ENCODE measurements at places on chromosomes 2 and 18.

DNA sequence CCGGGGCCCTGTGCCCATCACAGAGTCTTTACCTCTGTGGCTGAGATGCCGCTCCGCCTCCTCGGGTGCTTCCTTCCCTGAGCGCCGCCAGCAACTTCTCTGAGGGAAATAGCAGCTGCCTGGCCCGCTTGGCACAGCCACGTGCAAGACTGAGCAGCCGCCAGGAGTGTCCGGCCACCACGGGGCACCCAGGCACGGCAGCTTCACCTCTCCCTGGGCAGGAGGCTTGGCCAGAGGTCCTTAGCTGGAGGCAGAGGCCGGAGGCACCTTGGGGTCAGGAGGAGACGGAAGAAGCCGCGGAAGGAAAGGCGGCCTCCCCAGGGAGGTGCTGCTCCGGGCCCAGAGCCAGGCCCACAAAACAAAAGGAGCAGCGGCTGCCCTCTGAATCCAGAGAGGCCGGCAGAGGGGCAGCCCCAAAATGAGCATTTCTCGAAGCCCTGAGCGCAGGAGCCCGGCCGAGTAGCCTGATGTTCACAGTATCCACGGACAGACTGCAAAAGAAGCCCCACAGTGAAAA, 6.0 kb upstream of the LIMS2 start:
- DNase-seq = no peak

- DNase-seq = no peak
These were observed 8.4 kb downstream of the SCLY start for GRCh38 chr2:238069021-238069709.

DNA sequence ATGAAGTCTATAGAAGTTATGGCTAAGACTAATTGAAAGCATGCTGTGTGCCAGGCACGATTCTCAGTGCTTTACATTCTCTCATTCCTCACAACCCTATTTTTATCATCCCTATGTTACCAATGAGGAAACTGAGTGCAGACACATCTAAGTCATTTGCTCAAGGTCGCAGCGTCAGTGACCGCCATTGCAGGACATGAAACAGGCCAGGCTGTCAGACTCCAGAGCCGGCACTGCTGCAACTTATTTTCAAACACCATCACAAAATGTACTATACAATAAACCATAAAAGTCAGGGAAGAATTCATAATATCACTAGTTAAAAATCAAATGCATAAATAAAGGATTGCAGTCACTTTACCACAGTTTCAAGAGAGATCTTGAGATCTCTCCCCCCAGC, 5.6 kb downstream of the STK39 start:
- DNase-seq = no peak

GRCh38 chr2:173075781-173076580, at the start of gene MAP3K20:
Gene MAP3K20 (plus strand): TSS chr2:173075846. CDS start chr2:173091032, 15,186 bp downstream.
- peak; percentile 86 for DNase-seq

DNA sequence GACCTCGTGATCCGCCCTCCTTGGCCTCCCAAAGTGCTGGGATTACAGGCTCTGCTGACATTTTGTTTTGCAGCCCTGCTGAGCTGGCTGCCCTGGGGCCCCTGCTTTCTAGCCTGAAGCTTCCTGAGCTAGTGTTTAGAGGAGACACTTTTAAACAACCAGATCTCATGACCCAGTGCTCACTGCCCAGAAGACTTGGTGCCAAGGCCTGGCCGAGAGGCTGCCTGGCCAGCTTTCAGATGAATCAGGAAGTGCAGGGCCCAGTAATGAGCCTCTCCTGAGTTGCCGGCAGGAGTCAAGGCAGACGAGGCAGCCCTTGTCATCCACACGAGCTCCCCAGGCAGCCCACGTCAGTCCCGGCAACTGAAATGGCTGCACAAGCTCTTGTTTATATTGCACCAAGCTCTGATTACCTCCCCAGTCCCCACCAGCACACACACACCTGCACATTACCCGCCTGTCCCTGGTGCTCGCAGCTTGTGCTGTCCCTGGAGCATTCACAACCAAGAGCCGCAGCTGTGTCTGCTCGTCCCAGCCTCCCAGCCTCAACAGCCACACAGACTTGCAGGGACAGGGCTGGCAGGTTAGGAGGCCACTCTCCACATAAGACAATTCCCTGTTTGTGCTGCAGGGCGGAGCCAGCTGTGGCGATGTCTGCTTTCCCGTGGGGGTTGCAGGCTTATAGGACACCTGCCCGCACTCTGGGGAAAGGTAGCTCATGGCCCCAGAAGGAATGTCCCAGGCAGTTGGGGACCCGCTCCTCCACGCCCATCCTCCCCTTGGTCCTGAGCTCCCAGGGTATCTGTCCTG, 331.2 kb upstream of the MYT1L start:
- no peak for DNase-seq

GRCh38 chr2:67950919-67951318, 111.9 kb downstream of the C1D start:
- DNase-seq = no peak

DNA sequence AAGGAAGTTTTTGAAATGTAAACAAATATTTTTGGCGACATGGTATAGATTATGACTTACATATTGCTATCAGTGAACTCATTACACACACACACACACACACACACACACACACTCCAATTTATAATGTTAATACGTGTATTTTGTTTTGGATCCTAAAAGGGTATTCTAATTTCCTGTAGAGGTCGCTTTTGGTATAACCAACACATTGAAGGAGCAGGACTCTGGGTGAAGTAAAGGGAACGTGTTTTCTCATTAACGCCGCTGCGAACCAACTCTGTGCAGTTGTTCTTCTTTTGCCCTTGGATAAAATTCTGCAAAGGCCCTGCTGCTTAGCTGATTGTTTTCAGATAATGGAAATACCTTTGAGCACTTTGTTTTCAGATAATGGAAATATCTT, 190.4 kb downstream of the PMAIP1 start:
- DNase-seq = peak; percentile 63

DNA sequence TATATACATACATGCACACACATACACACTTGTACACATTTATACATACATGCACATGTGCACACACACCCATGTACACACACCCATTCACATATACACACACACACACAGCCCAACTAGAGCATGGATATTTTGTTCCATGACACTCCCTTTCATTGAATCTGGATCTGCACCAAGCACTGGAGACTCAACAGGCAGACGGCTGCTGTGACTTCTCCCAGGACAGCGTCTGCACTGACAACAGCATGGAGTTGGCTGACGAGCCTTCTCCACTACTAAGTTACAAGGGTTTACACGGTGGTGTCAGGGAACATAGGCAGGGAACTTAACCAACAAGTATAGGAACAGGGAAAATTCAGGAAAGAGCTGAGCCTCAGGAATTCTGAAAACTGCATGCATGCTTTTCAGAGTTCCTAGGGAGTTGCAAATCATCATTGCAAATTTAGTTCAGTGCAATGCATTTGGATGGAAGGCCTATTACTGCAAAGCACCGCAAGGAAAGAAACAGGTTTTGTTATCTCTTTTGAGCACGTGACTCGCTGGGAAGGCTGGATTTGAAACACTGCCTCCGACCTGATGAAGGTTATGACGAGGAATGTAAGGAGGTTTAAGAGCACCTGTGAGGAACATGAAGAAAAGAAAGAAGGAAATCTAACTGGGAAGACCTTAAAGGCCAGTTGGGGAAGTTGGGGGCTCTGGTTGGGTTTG, 35.9 kb downstream of the TMEM18 start:
- no peak for DNase-seq

- no peak for DNase-seq
These were observed 198.3 kb upstream of the DLGAP1 start for GRCh38 chr18:4653418-4653817.

DNA sequence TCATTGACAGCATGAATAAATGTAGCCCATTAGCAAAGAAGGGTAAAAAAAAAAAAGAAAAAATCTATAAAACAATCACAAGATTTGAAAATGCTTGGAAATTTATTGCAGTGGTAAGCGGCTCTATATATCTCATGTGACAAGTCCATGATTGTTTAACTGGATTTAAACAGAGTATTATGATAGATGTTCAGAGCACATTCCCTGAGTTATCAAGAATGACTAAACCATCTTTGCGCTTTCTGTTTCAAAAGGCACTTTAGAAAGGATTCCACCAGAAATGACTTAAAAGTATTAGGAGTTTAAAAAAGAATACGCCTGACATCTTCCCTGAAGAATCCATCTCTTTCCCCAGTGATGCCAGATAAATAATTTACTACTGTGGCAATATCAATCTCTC, 409.5 kb upstream of the UBE2E3 start:
- DNase-seq = no peak

DNA sequence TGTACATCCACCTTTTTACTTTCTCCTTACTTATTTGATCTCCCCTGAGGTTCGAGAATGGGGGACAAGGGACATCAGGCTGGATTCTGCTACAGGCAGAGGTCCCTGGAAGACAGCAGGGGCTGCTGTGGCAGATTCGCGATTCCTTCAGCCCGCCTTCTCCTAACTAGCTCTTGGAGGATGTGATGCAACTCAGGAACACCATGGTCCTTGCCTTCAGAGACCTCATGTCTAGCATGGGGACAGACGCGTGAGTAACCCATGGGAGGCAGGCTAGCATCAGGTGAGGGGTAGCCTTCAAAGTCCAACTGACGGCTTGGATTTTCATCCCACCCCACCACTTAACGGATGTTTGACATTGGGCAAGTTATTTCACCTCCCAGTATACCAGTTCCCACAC, 869 bp upstream of the TCF23 start:
- no peak for DNase-seq

- no peak for DNase-seq
These were observed 290.2 kb upstream of the SESTD1 start for GRCh38 chr2:179554639-179555386.

DNA sequence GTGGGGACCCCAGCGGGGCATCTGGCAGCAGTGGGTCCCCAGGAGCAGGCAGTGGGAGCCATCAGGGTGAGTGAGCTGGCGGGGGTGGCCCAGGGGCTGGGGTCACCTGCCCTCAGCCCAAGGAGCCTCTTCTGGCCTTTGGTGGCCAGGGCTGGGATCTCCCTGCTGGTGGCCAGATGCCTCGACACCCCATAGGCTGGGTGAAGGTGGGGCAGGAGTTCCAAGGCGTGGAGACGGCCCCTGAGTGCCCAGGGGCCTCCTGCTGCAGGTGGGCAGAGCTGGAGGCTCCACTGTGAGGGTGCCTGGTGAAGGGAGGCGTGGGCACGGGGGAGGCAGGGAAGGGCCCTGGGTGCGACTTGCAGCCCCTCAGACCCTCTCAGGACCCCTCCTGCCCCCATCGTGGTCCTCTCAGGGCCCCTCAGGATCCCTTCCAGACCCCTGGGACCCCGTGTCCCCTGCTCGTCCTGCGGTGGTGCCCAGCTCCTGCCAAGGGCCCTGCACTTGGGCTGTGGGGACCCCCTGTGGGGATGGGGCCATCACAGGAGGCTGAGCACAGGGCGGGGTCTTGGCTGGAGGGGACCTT, 5.0 kb upstream of the GPR35 start:
- DNase-seq = no peak

- no peak for DNase-seq
These were observed 66.3 kb upstream of the SCG2 start for GRCh38 chr2:223668302-223668998.

DNA sequence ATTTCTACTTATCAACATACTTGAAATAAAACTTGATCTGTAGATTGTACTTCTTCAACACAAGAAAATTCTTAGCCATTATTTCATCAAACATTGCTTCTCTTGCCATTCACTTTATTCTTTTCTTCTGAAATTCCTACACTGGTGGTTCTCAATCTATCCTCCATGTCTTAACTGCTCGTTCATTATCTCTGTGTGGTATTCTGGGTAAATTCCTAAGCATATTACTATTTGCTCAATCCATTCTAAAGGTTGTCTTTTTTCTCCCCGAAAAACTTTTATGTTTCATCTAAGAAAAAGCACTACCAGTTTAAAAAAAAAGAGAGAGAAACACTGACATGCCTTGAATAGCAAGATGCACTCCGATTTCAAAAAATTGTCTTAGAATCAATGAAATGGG, 18.0 kb downstream of the SP3 start:
- no peak for DNase-seq

DNA sequence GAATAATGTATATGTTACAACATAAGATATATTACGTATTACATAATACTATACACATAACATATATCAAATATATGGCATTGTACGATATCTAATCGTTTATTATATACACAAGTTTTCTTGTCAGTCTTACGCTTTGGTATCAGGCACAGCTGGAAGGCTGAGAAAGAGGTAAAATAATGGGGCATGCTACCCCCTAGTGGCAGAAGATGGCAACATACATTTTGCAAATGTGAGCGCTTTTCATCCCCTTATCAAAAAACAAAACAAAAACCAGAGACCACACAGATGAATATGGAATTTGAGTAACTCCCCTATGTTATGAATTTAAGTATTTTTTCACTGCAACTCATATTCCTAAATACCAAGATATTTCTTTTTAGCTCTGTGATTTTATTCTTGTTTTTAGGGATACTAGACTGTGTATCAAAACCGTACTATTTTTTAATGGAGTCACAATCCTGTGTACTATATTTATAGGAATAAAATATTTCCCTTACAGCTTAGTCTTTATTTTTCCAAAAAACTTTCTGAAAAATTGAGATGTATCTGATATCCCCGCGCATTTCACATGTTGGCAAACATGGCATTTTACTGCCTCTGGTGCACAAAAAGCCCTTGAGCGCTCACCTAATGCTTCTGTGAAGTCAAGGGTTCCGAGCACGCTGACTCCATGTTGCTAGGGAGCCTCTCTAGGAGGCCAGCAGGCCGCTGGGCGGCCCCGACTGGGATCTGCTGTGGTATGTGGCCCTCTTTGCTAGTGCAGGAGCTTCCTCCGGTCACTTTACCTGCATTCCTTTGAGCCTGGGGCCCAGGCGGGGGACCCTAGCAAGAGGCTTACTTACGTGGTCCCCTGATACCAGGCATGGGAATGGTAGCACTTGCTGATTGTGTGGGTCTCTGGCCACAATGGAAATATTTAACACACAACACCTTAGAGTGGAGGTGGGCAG, 62.5 kb downstream of the SLC4A3 start:
- DNase-seq = peak; percentile 44

DNA sequence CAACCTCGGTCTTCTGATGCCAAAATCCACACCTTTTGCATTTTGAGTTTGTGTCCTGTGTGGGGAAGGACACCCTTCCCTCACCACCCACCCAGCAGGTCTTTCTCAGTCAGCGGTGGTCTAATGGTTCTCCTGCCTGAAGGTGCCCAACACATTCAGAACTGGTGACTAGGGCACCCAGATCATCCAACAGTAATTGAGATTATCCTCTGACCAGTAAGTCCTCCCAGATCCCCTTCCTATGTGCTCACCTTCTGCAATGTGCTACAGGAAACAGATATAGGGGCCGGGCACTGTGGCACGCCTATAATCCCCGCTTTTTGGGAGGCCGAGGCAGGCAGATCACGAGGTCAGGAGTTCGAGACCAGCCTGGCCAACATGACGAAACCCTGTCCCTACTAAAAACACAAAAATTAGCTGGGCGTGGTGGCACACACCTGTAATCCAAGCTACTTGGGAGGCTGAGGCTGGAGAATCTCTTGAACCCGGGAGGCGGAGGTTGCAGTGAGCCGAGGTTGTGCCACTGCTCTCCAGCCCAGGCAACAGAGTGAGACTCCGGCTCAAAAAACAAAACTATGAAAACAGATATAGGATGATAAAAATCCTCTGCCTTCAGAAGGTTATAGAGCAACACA, 56.2 kb downstream of the REEP1 start:
- no peak for DNase-seq

Measured in Kasumi-1 (cell line).